ENCODE measurements at places on chromosomes 11 and 22.
A peak's percentile ranks its signal among the peaks of the same experiment; 100 is the strongest.

GRCh38 chr11:128515086-128515485 is 72.3 kb downstream of the ETS1 start:
- no peak for DNase-seq

DNA sequence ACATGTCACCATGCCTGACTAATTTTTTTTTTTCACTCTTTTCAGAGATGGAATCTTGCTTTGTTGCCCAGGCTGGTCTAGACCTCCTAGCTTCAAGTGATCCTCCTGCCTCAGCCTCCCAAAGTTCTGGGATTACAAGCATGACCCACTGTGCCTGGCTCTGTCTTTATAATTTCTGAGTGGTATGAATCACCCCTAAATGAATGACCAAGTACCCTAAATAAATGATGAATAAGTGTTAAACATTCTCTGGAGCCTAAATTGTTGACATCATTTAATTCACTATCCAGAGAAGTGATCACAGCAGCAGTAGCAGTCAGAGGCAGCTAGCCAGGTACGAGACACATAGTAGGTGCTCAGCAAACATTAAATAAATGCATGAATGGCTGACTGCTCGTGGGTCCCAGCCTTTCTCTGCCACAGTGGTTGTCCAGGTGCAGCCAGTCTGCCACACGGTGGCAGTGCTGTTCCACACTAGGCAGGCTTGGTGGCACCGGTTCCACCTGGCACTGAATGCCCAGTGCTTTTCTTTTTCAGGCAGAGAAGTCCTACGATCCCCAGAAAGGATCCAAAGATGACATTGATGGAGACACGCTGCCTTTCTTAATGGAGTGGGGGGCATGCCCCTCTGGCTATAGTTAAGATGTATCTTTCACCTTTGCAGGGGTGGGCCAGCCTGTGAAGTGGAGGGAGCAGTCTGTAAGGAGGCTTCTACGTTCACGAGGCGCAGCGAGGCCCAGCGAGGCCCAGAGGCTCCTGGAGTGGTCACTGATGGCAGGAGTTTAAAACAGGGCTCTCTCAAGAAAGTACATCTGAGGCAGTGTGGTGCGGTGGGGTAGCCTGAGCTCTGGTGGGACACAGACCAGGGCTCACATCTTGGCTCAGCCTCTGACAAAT is 8.7 kb upstream of the TTC12 start:
- peak; percentile 47 for DNase-seq

DNA sequence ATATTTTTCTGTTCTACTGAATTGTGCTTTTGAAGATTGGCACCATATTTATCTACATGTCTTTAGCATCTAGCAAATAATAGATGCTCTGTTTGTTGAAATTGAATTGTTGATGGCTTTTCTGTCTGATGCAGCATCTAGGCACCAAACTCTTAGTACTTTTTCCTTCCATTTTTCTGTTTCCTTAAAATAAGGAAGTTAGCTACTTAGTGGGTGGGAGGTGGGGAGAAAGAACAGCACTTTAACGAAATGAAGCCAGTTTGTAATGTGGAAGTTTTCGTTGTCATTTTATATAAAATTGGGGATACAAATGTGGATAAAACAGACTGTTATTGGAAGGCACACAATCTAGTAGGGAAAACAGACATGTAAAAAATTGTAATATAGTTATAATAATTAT is 76.6 kb downstream of the HIPK3 start:
- DNase-seq: no peak

- no peak for DNase-seq
Observed at GRCh38 chr11:82989628-82990404, 81.9 kb downstream of the RAB30 start.

- DNase-seq: no peak
Observed at GRCh38 chr11:20640401-20640800, 29.0 kb upstream of the NELL1 start.

DNA sequence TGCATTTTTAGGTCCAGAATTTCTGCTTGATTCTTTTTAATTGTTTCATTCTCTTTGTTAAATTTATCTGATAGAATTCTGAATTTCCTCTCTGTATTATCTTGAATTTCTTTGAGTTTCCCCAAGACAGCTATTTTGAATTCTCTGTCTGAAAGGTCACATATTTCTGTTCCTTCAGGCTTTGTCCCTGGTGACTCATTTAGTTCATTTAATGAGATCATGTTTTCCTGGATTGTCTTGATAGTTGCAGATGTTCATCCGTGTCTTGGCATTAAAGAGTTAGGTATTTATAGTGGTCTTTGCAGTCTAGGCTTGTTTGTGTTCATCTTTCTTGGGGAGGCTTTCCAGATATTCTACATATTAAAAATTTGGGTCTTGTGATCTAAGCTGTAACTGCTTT is 694.8 kb upstream of the CCDC179 start:
- no peak for DNase-seq

GRCh38 chr11:98772893-98773292 is 247.9 kb upstream of the CNTN5 start:
- no peak for DNase-seq

DNA sequence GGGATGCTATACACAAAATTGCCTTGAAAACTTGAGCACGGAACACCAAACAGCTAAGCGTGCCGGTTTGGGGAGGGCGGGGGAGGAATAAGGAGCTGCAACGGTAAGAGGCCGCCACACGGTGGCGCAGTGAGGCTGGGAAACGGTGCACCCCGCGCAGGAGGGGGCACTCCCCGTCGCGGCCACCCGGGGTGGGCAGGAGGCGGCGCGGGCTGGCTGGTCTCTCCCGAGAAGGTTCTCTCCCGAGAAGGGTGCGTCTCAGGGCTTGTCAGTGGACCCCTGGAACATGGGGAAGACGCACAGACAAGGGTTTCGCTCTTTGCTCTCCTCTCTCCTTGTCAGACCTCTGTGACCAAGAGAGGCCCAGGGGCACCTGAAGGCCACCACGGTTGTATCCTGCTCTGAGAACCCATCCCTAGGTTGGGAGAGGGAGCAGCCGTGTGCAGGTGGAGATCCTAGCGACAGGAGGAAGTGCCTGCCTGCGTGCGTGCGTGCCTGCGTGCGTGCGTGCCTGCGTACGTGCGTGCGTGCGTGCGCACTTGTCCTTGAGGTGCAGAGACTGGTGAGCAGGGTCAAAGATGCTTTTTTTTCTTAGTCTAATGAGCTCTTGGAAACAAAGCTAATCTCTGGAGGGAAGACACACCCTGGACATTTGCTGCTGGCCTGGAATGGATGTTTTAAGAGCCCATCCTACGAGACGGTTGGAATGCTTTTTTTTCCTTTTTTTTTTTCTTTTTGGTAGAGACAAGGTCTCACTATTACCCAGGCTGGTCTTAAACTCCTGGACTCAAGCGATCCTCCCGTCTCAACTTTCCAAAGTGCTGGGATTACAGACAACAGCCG is 18.1 kb upstream of the JAM3 start:
- DNase-seq: peak; percentile 33

GRCh38 chr22:47444746-47445065 is 682.3 kb downstream of the TBC1D22A start:
- no peak for DNase-seq

DNA sequence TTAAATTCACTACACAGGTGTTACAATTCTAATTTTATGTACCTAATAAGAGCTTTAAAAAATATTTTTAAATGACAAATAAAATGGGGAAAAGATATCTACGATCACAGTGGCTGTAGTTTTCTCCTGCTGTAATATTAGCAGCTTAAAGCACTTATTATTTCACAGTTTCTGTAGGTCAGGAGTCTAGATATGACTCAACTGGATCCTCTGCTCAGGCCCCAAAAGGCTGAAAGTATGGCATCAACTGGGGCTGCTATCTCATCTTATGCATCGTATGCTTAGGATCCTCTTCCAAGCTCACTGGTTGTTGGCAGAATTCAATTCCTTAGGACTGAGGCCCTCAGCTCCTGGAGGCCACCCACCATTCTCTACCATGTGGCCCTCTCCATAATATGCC is 12.8 kb downstream of the FBXO3 start:
- no peak for DNase-seq

DNA sequence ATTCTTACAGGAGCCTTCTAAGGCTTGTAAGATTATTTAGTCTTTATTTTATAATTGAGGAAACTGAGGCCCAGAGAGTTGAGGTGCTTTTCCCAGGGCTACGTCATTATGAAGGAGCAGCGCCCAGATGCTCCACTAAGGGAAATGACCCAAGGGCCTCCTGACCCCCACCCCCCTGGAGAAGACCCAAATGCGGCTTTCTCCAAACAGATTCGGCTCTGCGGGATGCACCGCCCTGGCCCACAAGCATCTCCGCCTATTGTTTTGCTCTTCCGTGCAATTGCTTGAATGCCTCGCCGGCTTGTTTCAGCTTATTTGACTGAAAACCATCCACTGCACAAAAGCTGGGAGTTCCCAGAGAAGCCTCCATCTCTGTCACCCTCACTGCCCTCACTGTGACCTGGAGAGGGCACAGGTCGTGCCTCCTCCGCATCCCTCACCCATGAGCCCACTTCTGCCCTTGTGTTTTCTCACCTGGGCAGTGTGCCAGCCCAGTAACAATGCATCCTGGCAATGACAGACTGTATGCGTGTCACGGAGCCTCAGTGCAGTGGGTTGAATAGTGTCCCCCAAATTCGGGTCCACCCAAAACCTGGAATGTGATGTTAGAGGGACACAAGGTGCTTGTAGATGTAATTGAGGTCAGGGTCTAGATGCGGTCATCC is 790.2 kb downstream of the TBC1D22A start:
- DNase-seq: no peak

GRCh38 chr11:2674658-2675131 is 25.1 kb downstream of the KCNQ1OT1 start:
- DNase-seq: peak; percentile 41

- no peak for DNase-seq
Observed at GRCh38 chr11:116279511-116279910, 493.3 kb downstream of the BUD13 start.

DNA sequence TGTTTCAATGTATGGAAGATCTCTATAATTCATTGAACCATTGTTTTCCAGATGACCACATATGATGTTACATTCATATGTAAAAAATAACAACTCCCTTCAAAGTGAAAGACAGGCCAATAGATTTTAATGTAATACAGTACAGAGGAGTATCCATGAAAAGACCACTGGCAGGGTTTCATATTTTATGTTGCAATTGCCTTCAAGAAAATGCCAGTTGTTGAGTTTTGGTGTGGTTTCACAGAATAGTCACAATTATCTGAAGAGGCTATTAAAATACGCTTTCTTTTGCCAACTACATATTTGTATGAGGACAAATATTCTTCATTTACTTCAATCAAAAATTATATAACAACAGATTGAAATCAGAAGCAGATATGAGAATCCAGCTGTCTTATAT is 14.3 kb downstream of the AMOTL1 start:
- DNase-seq: no peak

- DNase-seq: no peak
Observed at GRCh38 chr22:39325392-39325932, 6.0 kb upstream of the RPL3 start.

DNA sequence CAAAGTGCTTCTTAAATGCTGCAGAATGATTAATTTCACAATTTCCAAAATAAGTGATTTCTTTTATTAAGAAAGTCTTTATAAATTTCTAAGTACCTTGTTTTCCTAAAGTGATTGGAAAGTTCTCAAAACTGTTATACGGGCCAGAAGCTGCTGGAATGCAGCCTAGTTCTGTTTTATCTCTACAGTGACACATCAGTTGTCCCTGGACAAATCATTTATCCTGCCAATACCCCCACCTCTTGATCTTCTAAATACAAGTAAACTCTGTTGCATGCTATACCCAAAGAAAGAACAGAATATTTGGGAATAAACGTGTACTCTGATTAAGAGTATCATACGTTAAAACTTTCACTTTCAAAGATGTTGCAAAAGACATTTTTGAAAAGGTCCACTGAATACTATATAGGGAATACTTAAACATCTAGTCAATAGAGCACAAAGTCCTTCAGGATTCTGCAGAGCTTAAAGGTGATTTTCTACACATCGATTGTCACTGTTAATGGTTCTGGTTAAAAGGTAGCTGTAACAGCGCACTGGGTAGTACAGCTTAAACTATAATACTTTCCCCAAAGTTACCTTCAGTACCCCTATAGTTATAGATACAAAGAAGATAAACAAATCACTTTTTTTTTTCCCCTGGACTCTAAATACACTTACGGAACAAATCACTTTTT is 92.1 kb upstream of the APOA1 start:
- no peak for DNase-seq

GRCh38 chr11:120170741-120171261 is 32.9 kb upstream of the TRIM29 start:
- no peak for DNase-seq

- DNase-seq: no peak
Observed at GRCh38 chr11:19683141-19683805, 29.4 kb upstream of the NAV2 start.

DNA sequence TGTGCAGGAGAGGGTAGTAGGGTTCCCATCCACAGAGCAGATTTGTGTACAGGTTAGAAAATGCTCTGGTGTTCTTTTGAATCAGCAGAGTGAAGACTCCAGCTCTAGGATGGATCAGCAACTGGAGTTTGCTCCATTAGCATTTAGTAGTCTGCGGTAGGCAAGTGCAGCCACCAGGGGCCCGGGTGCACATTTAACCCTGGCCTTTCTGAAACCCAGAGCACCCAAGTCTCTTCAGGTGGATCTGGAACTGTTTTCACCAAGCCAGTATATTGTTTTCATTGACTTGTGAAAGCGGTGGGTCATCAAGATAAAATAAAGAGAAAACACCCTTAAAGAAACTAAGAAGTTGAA is 100.8 kb upstream of the CLPB start:
- DNase-seq: no peak

- no peak for DNase-seq
Observed at GRCh38 chr22:38844315-38845003, 631 bp upstream of the NPTXR start.

GRCh38 chr11:31246451-31247165 is 122.9 kb downstream of the DCDC1 start:
- DNase-seq: no peak

DNA sequence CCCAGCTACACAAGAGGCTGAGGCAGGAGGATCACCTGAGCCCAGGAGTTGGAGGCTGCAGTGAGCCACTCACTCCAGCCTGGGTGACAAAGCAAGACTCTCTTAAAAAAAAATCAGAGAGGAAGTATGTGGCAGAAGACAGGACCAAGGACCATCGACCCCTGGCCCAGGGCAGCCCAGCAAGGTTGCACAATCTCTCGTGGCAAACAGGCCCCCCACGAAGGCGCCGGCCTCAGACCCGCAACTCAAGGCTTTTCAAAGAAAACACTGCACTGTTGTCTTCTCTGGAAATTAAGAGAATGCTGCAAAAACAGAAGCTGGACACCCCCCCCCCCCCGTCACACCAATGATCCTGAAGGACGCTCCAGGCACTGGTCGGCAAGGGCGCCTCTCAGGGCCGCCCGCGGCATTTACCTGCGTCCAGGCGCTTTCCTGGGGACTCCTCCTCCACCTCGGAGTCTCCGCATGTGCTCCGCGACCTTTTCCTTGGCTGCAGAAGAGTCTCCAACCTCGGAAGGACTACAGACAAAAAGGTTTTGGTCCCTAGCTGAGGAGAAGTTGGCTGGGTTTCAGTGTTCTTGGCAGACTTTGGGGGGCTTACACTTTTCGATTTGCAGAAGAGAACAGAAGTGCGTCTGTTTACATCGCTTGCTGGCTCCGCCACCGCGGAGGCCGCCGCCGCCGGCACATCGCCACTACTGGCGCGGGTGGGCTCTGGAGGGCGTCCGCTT is 40.5 kb downstream of the BRD1 start:
- no peak for DNase-seq

- no peak for DNase-seq
Observed at GRCh38 chr11:120539667-120540369, 28.3 kb downstream of the GRIK4 start.
